ENCODE measurements at places on chromosomes 11 and 22.

GRCh38 chr22:47593911-47594311 lies 831.5 kb downstream of the TBC1D22A start:
- DNase-seq: no peak

DNA sequence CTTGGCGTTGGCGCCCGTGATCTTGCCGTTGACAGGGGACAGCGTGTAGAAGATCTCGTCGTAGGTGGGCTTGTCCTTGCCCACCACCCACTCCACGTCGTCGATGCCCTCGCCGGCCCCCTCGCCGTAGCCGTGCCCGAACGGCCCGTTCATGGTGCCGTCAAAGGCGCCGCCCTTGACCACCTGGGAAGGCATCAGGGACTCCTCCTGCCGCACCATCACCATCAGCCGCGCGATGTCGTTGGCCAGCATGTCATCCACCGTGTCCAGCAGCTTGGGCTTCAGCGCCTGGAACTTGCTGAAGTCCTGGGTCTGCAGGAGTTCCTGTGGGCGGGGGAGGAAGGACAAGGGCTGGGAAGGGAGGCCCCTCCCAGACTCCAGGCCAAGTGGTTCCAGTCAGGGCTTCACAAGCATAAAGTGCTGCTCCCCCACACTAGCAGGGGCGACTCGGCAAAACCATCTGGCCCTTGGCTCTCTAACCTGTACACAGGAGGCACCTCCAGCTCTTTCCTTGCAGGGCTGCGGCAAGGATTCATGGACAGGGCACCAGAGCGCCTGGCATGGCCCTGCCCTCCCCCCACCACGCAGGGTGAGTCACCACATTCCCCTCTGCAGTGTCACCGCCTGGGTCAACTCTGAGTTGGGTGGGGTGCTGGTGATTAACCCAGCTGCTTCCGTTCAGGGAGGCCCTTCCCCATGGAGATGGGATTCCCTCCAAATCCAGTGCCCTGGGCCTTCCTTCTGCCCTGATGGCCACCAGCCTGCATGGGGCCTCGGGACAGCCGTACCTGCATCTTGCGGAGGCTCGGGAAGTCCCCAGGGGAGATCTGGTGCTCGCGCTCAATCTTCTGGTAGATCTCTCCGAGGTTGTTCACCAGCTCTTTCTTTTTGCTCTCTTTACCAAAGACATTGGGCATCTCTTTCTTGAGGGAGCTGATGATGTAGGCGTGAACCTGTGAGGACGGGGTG lies 10.4 kb upstream of the CDC42BPG start:
- no peak for DNase-seq

DNA sequence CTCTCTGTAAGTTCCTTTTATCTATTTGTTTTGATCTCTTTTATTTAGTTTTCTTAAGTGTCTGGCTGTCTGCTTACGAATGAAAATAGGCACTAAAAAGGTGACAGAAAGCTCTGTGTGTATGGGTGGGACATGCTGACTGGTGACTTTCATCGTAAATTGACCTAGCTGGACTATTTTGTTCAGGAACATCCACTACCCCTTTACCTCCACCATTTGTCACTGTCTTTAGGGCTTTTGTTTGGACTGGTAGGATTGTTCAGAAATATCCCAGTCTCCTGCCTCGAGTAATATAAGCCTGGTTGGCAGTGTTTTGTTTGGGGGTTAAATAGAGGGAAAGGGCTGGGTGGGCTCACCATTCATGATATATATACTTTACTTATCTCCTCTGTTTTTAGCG lies 20.9 kb downstream of the EMSY start:
- DNase-seq: no peak

DNA sequence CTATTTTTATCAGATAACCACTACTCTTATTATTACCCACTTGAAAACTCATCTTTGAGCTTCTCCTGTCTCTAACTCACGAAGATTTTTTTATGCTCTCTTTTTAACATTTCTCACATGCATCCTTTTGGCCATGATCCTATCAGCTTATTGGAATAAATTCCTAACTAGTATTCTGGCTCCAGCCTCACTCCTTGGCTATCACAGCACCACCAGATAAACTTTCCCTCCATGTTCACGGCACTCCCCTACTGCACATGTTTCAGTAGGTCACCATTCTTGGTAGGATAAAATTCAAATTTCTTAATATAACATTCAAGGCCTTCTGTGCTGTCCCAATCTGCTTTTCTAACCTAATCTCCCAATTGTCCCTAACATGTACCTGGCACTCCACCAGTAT lies 186.6 kb upstream of the UBASH3B start:
- DNase-seq: no peak

- no peak for DNase-seq
Measured at GRCh38 chr11:93517611-93518010, 25.6 kb downstream of the SMCO4 start.

DNA sequence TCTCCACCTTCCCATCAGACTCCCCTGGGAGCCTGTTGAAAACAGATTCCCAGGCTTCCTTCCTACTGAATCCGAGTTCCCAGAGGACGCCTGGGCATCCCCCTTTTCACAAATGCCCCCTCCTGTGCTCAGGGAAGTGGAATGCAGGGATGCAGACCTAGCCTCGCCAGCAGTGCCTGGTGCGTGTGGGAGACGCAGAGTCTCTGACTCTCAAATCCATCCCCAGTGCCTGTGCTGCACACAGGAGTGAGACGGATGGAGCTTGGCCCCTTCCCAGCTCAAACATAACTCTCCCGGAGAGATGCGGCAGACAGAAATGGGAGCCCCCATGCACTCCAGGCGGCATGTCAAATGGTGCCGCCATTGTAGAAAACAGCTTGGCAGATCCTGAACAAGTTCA lies 62.6 kb downstream of the CTTN start:
- no peak for DNase-seq

DNA sequence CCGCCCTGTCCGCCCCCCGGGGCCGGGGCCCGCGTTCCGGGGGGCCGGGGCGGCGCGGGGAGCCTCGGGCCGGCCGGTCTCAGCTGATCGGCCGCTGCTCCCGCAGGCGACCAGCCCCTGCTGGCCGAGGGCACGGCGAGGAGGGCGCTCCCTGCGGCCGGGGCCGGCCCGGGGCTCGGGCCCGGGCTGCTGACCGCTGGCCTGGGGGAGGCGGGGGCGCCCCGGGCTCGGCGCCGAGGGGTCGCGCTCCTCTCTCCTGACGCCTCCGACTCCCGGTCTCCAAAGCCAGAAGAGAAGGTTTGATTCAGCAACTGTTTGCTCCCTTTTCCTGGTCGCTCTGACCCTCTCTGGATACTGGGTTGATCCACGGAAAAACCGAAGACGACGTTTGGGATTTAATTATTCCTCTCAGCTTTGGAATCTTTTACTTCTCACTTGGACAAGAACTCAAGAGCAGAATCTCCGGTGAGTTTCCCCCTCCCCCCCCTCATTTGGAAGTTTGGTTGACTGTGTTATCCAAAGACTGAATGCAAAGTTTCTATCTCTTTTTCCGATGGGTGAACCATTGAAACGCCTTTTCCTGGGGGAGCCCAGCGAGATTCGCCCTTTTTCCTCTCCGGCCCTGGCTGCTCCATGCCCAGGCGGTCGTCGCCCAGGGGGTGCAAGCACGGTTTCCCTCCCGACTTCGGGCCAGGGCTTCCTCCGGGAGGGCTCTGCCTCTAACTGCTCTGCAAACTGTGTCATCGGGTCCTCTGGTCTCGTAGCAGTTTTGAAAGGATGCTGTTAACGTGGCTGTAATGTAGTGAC lies 725 bp downstream of the KDM2A start:
- DNase-seq: no peak

DNA sequence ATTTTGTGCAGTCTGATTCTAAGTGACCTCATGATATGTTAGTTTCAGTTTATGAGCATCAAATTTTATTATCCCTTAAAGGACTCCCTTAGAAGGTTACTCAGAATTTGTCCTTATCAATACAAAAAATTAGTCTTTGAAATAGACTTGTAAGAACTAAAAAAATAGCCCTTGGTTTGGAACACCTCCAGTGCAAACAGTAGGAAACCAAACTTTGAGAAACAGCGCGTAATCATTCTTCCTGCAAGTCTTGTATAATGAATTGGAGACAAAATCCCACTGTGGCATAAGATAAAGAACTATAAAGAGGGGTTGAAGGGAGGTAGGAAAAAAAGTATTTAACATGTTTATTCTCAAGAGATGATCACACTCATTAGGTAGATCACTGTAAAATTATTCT lies 10.8 kb upstream of the MSANTD4 start:
- DNase-seq: no peak

DNA sequence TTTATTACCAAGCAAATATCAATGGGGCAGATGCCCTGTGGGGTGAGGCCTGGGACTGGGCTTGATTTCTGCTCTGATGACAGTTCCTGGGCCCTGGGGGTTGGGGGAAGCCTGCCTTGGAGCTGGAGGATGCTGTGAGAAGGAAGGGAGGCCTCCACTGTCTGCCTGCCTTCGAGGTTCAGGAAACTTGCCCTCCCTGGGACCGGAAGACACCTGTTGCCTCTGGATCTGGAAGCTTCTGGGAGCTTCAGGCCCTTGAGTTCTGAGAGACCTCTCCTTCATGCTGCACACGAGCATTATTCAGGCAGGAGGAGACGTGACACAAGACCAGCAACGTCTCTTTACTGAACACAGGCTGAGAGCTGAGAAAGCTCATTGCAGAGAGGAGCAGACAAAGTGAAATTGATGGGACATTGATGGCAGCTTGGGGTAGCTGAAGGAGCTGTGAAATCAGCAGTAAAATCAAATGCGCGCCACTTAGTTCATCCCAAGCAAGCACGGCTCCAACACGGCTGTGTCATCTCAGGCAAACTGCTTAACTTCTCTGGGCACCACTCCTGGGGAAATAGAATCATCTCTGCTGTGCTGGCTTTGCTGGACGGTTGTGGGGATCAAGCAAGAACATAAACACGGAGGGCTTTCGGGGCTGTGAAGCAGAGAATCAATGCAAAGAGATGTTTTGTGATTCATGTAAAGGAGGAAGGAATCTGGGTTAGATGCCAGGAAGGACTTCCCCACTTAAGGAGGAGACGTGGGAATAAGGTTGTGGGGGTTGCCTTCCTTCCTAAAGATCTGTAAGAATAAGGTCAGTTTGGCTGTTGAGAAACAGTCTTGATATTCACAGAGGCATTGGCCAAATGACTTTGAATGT lies 64.5 kb downstream of the TP53I11 start:
- no peak for DNase-seq

GRCh38 chr11:122421702-122422101 lies 233.8 kb upstream of the UBASH3B start:
- no peak for DNase-seq

- no peak for DNase-seq
Measured at GRCh38 chr22:17446698-17447097, 77.4 kb downstream of the CECR2 start.

DNA sequence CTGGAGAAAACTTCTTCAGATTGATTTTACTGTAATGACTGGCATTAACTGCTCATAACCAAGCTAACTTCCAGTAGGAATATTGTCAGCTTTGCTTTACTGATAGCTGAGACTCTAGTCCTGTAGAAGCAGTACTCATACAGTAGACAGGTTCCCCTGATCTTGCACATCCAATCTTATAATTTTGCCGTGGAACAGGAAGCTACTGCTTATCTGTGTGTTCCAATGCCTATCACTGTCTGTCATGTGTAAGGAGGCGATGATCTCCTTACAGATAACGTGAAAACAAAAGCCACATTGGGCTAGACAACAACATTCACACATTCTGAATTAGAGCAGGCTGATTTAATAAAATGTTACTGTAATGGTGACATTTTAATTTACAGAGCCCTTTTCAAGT lies 13.2 kb downstream of the HSD17B12 start:
- DNase-seq: no peak

DNA sequence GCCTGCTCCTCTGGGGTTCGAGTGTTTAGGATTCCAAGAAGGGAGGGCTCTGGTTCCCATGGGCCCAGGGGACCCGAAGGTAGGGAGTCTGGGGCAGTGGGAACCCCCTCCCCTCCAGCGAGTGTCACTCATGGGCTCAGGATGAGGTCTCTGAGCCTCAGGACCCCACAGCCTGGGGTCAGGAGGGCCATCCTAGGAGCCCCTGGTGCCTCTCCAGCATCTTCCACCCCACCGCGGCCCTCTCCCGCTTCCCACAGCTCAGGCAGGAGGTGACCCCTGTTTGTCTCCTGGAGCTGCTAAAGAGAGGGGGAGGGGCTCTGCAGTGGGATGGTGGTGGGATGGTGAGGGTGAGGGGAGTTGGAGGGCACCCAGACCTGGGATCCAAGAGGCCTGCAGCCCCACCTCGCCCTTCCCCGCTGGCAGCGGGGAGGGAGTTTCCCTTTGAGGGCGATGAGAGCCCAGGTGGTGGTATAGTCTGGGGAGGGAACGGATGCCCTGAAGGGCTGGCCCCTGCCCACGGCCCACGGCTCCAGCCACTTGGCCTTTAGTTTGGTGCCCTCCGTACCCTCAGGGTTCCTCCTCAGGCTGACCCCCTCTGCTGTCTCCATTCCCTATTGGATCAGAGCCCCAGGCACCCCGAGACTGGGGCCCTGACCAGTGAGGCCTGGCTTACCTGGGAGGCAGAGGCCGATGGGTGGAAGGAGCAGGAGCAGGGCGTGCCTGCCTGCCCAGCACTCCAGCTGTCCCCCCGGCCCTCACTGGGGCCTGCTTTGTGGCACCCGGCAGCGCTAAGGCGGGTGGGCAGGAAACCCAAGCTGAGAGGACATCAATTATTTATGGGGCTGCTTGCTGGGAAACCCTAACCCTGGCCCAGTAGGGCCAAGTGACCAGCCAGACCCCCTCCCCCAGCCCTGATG lies 1.1 kb upstream of the CABP4 start:
- no peak for DNase-seq

- DNase-seq: no peak
Measured at GRCh38 chr11:105177658-105178057, 38.1 kb upstream of the CARD18 start.

DNA sequence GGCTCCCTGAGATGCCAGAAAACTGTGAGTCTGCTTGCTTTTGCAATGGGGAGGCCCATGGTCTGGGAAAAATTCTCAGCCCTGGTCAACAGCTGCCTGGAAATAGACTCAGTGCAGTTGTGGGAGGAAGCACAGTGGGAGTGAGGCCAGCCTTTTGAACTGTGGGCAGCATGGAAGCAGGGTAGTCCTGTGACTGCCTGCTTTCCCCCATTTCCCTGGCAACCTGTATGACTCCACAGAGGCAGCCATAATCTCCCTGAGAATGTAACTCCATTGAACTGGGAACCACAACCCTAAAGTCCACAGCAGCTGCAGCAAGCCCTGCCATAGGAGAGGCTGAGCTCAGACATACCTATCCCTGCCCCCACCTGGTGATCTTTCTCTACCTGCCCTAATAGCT lies 494.6 kb upstream of the FAT3 start:
- DNase-seq: no peak

- DNase-seq: no peak
Measured at GRCh38 chr11:21636561-21636960, 556.3 kb upstream of the ANO5 start.

GRCh38 chr11:69352715-69353319 lies 58.9 kb downstream of the MYEOV start:
- DNase-seq: no peak

DNA sequence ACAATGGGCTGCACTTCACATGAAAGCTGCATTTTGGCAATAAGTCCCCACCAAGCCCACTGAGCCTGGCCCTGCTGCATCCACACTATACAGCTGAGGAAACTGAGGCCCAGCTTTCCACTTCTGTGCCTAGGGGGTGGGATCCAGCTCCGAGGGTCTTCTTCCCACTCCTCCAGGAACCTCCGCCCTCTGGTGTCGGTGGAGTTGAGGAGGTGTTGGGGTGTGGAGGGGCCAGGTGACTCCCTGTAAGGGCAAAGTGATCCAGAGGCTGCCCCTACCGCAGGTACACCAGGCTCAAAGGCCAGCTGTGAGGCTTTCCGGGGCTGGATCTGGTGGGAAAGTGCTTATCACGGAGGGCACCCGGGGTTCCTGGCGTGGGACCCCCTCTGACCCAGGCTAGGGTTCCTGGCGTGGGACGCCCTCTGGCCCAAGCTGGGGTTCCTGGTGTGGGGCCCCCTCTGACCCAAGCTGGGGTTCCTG lies 125.0 kb downstream of the KCNQ1 start:
- DNase-seq: no peak

- peak; percentile 53 for DNase-seq
Measured at GRCh38 chr11:64881476-64881875, 3.1 kb upstream of the EHD1 start.
